SIG-M5 (cell line): ENCODE measurements at places on chromosomes 7 and 10.

DNA sequence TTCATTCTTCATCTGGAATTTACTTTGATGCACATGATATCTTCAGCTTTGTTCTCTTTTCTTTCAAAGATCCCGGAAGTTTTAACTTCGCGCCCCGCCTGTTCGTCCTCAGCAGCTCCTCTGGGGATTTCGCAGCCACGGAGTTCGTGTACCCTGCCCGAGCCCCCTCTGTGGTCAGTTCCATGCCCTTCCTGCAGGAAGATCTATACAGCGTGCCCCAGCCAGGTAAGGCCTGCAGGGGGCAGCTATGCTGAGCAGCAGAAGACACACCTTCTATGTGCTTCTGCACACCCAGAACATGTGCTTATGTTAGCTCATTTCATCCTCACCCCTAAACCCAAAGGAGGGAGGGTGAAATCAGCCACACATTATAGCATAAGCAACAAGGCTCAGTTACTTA lies 79.7 kb upstream of the LYZL2 start:
- DNase-seq: no peak

DNA sequence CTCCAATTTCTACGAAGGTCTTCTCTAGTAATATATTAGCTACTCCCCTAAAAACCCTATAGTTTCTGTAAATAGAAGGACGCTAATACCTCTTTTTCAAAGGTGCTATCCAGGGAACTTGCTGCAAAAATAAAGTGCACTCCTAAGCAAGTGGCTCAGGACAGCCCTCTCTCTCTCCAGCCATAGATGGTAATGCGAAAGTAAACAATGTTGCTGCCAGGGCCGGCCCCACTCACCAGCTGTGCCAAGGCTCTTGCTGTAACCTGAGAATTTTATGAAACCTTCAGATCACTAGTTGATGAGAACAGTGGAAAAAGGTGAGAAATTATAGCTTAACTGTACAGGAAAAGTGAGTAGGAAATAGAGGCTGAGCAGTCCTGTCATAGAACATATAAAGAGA lies 10.9 kb upstream of the TAS2R39 start:
- DNase-seq: no peak

- DNase-seq: no peak
Observed at GRCh38 chr7:47198159-47198558, 383.8 kb downstream of the TNS3 start.

DNA sequence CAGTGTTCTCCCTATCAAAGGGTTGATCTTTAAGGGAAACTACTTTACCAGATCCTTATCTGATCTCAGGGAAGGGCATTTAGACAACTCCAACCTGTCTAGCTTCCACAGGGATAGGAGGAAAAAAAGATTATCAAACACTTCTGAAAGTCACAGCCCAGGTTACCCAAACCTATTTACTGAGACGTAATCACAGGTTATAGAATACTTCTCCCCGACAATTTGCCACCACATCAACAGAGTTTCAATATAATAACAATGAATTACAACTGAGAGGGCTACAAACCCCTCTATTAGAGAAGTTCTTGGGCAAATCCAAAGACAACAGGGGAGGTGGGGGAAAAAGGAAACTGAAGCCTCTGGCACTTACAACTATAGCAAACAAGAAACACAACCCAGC lies 26.3 kb downstream of the CFAP70 start:
- DNase-seq: no peak

- no peak for DNase-seq
Observed at GRCh38 chr10:112307358-112308124, 24.3 kb downstream of the TECTB start.

GRCh38 chr7:75915416-75916156 lies 631 bp downstream of the POR start:
- no peak for DNase-seq

- DNase-seq: no peak
Observed at GRCh38 chr10:112475575-112476218, 28.7 kb downstream of the VTI1A start.

DNA sequence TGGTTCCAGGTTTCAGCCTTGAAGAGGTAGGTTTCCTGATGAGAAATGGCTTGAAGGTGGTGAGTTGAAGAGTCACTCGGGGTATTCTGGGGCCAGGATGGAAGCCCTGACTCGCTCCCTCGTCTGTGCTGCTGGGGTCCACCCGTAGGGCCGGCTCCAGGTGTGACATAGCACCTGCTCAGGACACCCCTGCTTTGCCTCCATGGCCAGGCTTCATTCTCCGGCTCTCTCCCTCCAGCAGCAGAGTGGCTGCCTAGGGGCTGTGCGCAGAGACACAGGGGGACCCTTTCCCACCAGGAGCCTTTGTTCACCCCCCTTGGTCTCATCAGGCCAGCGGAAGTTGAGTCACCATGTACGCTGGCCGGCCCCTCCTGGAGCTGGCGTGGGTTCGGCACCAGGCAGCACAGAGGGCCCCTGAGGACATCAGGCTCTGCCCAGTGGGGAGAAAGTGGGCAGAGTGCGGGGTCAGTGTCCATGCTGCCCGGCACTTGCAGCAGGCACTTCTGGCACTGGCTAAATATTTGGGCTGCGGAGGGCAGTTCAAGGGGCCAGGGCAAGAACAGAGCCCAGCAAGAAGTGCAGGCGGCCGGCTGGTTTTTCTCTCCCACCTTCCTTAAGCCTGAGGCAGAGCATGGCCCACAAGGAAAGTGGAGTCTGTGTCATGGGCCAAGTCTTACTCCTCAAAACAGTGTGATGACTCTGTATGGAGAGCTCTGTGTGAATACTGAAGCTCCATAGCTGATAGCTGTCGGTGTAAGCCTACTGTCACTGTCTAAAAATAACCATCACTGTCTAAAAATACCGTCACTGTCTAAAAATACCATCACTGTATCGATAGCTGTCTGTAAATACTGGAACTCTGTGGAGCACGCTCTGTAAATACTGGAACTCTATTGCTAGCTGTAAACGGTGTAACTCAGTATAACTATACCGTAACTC lies 3.7 kb upstream of the PRKAR1B start:
- no peak for DNase-seq

DNA sequence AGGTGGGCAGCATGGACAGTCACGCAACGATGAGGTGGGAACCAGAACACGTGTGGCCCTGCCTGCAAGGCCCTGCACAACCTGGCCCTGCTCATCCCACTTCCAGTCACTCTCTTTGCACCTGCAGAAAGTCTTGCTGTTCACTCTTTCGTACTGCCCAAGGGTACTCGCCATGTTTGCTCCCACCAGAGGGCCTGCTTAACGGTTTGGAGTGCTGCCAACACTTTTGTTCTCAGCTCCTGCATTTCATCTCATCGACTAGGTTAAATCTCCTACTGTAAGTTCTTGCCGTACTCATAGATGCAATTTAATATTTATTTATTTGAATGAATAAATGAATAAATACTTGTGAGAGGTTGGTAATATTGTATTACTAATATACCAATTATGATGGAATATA lies 315.3 kb downstream of the SDK1 start:
- DNase-seq: no peak

DNA sequence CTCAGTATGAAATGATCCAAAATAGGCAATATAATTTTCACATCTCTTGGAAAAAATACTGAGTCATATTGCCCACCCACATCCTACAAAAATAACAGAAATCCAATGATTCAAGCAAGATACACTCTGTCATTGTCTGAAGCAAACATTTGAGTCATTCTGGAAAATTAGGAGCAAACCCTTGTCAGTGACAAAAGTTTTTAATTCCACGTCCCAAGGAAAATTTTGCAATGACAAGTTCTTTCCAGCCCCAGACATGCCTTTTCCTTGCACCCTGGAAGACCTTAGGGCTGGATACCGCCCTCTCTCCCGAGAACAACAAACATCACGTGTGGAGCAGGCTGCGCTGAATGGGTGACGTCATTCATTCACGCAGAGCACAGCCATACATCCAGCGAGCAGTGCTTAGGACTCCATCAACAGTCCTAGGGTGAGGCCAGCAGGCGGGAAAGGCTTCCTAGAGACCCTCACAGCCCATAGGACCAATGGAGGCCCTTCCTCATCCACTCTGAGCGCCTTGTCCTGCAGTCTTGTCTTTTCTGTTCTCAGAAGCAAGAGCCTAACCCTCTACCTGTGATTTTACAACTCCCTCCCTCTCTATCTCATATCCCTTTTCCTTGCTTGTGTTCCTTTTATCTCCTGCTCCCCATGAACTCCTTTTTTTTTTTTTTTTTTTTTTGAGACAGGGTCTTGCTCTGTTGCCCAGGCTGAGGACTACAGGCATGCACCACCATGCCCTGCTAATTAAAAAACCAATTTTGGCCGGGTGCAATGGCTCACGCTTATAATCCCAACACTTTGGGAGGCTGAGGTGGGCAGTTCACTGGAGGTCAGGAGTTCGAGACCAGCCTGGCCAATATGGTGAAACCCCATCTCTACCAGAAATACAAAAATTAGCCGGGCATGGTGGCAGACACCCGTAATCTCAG lies 23.5 kb upstream of the KDM7A start:
- DNase-seq: no peak

DNA sequence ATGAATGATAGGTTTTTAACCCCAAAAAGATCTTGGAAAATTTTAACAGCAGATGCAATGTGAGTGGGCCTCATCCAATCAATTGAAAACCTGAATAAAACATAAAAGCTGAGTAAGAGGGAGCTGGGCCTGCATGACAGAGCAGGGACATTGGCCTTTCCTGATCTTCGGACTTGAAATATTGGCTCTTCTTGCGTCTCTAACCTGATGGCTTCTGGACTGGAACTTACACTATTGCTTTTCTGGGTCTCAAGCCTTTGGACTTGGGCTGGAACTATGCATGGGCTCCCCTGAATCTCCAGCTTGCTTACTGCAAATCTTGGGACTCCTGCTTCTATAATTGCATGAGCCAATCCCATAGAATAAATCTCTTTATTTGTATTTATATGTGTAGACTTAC lies 9.0 kb downstream of the A1CF start:
- DNase-seq: no peak

GRCh38 chr7:375901-376305 lies 85.9 kb downstream of the FOXL3 start:
- no peak for DNase-seq

- DNase-seq: no peak
Observed at GRCh38 chr7:92461027-92462003, 14.0 kb downstream of the GATAD1 start.

DNA sequence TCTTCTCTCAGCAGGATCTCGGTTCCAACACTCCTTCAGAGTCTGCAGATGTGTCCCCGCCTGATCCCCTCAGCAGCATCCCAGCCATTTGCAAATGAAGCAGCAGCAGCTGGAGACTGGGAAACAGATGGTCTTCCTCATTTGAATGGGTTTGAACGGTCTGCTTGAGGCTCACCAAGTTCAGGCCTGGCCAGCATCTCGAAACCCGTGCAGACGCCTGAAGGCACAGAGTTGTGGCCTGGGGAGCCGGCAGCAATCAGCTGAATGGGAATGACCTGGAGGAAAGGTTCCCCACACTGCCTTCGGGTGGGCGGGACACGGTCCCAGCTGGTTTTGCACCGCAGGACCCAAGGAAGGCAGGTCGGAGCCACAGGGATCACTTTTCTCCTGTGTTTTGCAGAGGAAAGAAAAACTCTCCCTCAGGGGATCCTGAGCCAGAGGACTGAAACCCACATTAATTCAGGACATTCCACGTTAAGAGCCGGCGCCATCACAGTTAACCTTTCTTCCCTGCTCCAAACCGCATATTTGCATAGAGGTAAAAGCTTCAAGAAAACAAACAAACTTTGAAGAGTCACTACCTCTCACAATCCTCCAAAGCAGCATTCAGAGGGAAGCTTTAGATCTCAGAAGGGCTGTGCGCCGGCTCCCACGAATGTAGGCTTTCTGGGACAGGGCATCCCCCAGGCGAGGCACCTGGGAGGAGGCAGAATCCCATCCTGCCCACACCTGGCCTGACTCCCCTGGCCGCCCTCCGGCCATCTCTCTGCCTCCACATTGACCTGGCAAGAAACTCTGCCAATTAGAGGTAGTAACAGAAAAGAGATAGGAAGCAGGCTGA lies 17.7 kb downstream of the FGFR2 start:
- no peak for DNase-seq

- DNase-seq: no peak
Observed at GRCh38 chr7:45007571-45008328, 7.7 kb downstream of the CCM2 start.

- no peak for DNase-seq
Observed at GRCh38 chr10:5413012-5413938, 918 bp downstream of the NET1 start.

GRCh38 chr7:34675749-34676374 lies 17.8 kb downstream of the NPSR1 start:
- no peak for DNase-seq

DNA sequence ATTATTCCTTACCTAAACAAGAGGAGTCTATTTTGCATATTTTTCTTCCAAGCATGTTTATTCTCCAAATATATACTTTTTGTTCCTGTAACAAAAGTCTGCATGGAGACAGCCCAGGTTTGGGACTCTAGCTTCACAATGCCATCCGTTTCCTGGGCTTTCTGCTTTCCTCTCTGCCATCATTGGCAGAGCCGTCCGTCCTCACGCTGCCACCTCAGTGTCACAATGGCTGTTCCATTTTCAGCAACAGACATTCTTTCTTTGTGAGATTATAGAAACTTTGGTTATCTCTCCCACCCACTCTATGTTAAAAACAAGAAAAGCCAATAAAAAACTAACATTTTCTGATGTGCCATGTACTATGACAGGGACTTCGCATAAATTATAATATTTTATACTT lies 825.2 kb downstream of the REEP3 start:
- no peak for DNase-seq

- no peak for DNase-seq
Observed at GRCh38 chr10:114250236-114250635, 11.2 kb downstream of the VWA2 start.

- no peak for DNase-seq
Observed at GRCh38 chr7:134298902-134299683, 17.6 kb downstream of the SLC35B4 start.

GRCh38 chr7:25181532-25181931 lies 46.8 kb downstream of the NPVF start:
- DNase-seq: no peak

DNA sequence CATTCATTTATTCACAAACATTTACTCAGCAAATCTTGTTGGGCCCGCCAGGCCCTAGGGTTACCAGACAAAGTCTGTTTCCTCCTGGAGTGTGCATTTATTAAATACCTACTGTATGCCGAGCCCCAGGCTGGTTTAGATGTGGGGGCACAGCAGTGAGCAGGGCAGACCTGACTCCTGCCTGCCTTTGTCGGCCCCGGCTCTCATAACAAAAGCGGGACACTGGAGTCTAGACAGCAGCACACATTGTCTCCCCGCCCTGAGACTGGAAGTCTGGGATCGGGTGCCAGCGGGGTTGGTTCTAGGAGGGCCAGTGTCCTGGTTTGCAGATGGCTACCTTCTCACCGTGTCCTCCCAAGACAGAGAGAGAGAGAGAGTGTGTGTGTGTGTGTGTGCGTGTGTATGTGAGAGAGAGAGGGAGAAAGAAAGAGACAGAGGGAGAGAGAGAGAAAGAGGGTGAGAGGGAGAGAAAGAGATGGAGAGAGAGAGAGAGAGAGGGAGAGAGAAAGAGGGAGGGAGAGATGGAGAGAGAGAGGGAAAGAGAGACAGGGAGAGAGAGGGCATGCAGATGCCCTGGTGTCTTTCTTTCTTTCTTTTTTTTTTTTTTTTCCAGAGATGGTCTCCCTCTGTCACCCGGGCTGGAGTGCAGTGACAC lies 25.9 kb downstream of the ELFN1 start:
- no peak for DNase-seq

GRCh38 chr7:36191292-36191920 lies 38.4 kb downstream of the EEPD1 start:
- no peak for DNase-seq
